ENCODE measurements at places on chromosomes 4 and X.

- no peak for DNase-seq
These were observed 35.1 kb downstream of the HADH start for GRCh38 chr4:108024878-108025165.

- DNase-seq = no peak
These were observed 134.7 kb upstream of the SPANXN4 start for GRCh38 chrX:142891046-142891445.

- DNase-seq = no peak
These were observed 50.2 kb upstream of the MAMLD1 start for GRCh38 chrX:150312931-150313330.

DNA sequence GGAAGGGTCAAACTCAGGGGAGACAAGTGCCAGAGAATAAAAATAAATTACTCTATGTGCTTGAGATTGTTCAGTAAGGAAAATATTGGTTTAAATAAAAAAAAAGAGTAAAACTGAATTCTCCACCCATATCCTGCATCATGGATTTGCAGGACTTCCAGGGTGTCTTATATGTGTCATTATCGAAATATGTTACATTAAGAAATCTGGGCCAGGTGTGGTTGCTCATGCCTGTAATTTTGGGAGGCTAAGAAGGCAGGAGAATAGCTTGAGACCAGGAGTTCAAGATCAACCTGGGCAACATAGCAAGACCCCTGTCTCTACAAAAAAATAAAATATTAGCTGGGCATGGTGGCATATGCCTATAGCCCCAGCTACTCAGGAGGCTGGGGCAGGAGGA, 104.9 kb downstream of the PPP3CA start:
- DNase-seq = no peak

- no peak for DNase-seq
These were observed 64.9 kb downstream of the HMGB2 start for GRCh38 chr4:173269280-173269679.

DNA sequence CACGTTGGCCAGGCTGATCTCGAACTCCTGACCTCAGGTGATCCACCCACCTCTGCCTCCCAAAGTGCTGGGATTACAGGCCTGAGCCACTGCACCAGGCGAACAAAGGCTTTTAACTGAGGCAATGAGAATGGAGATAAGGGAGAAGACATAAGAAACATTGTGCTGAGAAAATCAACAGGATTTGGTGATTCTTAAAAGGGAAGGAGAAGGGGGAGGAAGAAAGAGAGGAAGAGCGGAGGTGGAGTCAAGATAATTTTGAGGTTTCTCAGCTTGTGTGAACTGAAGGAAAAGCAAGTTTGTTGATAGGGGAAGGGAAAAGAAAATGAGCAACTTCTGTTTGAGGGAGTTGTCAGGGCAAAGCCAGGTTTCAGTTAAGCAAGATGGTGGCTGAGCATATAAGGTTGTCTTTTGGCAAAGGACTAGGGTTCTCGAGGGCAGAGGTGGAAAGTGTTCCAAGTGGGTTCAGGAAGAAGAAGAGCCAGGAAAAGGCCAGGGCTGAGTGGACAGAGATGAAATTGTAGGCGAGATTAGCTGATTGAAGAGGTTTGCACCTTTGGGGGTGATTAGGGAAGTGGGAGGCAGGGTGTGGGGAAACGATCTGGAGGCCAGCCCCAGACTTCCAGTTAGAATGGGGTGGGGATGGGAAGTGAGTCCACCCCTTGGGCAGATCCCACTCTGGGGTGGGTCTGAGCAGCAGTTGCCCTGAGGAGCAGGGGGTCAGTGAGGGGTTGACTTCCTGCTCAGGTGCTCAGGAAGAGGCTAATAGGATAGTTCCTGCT, 7.8 kb downstream of the DOCK11 start:
- no peak for DNase-seq

GRCh38 chr4:78551420-78552351, at the start of gene ANXA3:
Gene ANXA3, plus strand, starts transcription at chr4:78551770. Its CDS starts 2,704 bp downstream, at chr4:78554474.
- DNase-seq = no peak

DNA sequence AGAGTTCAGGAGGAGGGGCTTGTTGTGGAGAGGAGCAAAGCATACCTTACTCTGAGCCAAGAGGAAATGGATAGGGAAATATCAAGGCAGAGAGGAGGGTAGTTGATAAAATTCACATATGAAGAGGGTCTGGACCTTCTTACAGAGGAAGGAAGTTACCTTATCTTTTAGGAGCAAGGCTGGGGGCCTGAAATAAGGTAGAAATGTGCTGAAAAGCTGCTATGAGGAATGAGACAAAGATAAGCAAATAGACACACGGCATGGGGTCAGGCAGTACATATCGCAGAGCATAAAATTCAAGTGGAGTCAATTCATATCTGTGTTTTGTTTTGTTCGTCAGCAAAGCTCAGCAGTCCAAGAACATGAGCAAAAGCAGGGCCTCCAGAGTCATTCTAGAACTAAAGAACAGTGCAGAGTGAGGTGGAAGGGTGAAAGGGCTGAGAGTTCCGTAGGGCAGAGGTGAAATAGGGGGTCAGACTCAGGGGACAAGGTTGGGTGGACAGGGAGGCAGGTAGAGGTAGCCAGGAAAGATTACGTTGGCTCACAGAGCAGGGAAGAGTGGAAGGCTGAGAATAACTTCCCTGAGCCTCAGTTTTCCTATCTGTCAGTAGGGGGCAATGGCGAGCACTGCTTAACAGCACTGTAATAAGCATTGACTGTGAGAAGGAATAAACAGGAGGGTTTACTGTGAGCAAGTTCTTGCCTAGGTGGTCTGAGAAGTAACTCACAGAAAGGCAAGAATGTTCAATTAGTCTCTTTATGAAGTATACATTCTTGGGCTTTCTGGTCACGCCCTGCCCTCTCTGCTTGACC, 9.2 kb downstream of the VSIG4 start:
- no peak for DNase-seq

- no peak for DNase-seq
These were observed 198.9 kb upstream of the ARSJ start for GRCh38 chr4:114178392-114178791.

DNA sequence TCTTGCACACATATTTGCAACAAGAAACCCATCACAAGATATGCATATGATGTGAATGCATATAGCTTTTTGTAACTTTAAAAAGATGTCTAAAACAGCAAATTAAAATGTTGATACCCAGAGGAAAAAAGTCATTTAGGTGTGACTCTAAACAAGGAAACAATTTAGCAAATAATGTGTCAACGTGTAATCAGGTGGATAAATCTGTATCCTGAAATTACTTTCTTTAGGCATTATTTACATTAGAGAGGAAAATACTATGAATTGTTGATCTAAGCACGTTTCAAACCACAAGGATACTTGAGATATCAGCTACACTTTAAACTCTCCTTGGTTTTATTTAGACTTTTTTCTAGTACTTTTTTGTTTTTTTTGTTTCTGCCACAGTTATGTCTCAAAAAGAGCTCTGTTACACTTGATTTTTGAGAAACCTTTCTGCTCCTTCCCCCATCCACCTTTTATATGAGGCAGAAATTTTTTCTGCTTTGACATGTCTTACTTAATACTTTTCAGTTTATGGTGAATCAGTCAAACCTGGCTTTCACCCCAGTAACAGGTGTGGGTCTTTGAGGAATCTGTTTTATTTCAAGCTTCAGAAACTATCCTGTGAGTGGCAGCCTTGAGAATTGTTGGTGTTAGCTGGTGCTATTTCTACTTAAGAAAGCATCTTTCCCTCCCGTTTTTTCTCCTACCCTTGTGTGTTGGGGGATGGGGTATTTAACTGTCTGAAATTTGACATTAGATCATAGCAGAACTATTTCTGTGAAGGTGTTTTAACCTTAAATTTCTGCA, 1.9 kb downstream of the NPNT start:
- DNase-seq = no peak

GRCh38 chr4:150012851-150013360, 65.3 kb upstream of the DCLK2 start:
- DNase-seq = no peak

DNA sequence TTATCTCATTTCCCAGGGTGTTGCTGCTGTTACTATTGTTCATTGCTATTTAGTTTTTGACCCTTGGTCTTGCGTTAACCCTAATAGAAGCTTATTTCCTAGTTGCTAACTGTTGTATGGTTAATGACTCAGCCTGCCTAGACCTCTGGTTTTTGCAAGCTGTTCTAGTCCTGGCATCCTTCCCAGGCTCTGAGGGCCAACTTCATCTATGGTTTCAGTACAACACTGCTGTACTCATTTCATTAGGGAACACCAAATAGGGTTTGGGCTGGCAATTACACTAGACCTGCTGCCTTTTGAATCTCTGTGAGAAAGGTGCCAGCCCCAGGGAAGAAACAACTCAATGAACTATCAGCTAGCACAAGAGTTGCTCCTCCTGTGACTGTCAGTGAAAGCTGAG, 59.6 kb downstream of the DCX start:
- DNase-seq = no peak

Measured in cerebellar nuclear complex (tissue), 1 donor.